ENCODE measurements at places on chromosomes 3 and 15.

DNA sequence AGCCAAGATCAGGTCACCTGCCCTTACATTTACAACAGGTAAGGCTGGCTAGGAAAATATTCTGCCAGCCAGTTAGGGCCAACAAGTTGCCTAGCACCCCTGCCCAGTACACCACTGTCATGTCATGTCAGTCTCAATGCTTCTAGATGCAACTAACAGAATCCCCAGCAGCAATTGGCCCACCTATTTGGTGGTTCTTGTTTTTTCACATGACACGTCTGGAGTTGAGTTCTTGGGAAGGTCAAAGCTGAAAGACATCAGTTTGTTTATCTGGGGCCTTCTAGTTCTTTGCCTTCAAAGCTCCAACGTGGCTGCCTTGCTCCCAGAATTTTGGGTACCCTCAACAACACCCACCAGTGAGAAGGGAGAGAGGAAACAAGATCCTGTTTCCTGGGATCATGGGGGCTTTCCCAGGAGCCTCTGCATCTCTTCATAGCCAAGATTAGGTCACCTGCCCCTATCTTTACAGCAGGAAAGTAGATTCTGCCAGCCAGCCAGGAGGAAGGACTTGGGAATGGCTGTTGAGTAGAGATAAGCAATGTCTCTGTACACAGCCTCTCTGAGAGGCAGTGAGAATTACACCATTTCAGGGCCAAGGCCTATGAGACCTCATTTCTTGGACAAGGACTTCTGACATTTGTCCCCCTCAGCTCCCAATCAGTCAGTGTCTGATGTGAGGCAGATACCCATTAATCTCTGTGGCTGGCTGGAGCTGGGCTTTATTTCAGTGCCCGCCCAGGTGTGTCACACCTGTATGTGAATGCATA is 8.6 kb downstream of the GPX1 start:
- no peak for DNase-seq

DNA sequence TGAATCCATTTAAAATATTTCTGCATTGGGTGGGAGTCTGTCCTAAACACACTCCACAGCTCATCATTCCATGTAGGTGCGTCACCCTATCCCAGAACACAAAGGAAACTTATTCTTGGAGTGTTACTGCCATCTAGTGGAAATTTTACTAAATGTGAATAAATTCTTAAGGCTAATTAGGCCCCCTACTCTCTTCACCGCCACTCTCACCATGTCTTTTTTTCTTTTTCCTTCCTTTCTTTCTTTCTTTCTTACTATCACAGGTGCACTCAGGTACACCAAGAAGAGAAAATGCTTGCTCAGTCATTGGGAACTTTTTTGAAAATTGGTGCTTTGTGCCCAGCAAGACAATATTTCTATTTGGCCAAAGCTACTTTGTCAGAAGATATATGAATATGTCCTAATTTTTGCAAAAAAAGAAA is 26.4 kb upstream of the ATP8B4 start:
- DNase-seq, result peak; percentile 36

- DNase-seq, result peak; percentile 64
Observed at GRCh38 chr15:64681424-64682024, 93.9 kb downstream of the RBPMS2 start.

DNA sequence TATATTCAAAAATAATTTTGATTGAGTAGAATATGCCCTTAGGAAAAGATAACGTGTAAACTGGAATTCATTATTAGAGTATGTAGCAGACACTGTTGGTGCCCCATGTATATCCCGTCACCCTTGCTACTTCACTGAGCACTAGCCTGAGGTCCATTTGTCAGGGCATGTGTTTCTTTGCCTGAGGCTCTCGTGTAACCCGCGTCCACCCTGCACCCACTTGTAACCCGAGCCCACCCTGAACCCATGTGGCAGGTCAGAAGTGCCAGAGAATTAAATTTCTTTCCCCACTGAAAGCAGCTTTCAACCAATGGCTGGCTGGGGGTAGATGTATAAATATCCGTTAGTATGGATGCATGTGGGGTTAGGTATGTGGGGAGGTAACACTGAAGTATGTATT is 474.2 kb upstream of the ZNF385D start:
- no peak for DNase-seq

DNA sequence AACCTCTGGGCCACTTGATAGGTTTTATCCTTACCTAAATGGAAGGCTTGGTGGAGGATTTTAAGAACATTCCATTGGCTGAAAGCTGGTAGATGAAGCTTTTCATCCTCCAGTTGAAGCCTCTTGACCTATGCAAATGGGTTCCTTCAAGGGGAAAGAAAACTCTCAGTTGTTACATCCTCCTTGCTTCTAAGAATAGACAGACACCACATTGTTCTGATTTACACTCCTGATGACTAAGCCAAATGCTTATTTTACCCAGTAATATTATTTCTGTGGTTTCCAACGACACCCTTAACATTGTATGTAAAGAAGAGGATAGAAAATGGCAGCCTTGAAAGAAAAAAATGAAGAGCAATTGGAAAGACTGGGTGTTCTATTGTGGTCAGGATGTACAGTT is 480.5 kb downstream of the OTOL1 start:
- DNase-seq, result no peak

GRCh38 chr3:43246976-43247375 is 39.4 kb upstream of the SNRK start:
- no peak for DNase-seq

- no peak for DNase-seq
Observed at GRCh38 chr15:52734329-52734728, 55.1 kb upstream of the ATOSA start.

DNA sequence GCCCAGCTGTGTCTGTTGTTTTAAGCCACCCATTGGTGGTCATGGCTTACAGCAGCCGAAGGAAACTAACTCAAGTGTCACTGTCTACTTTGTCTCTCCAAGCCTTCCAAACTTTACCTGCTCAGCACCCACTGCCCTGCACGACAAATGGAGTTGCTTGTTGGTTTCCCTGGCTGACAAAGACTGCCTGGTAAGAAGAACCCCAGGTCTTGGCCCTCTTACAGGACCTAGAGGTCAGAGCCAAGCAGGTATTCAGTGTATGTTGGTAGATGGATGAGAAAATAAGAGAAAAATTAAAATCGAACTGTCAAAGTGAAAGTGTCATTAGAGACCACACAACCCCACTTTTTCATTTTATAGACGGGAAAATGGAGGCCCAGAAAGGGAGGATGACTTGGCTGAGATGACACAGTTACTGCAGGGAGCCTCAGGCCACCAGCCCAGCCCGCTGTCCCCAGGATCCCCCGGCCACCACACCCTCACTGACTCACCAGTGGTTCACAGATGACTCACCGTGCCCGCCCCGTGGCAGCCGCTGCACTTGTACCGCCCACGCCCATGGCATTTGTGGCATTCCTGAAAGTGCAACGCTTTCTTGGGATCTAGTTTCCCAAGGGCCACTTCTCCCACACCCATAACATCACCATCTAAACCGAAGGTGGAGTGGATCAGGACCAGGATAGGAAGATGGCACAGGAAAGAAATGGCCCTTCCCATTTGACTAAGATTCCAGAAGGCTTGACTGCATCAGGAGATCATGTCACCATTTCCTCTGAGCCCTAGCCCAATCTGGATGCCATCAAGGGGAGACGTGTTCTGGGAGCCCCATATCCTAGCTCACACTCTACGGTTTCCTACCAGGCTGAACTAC is 15.2 kb downstream of the SSUH2 start:
- DNase-seq, result peak; percentile 83

- no peak for DNase-seq
Observed at GRCh38 chr3:172448661-172449465, 607 bp upstream of the GHSR start.

DNA sequence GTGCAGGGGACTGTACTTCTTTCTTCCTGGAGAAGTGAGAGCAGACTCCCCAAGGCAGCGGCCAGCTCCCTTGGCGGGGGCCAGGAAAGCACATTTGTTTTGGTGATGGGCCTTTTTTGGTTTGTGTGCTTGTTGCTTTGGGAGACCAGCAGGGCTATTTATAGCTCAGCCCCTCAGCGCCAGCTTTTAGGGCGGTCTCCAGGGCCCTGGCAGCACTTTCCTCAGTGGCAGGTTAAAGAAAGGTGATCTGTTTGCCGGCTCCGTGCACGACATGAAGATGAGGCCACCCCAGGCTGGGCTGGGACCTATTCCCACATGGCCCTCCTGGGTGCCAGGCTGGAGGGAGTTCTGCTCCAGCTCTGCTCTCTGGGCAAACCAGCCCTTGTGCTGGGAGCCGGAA is 21.8 kb downstream of the SLC6A11 start:
- no peak for DNase-seq

GRCh38 chr15:59998950-59999611 is 5.0 kb upstream of the FOXB1 start:
- DNase-seq, result no peak
